NCI-H1930 (cell line): ENCODE measurements at places on chromosomes 1 and 21.

GRCh38 chr21:43909741-43910400 is 44.8 kb downstream of the AGPAT3 start:
- DNase-seq: no peak

GRCh38 chr21:41744028-41744930 is 22.6 kb downstream of the RIPK4 start:
- no peak for DNase-seq

GRCh38 chr1:183914891-183915290 is 110.0 kb downstream of the RGL1 start:
- DNase-seq: no peak

- DNase-seq: no peak
These were observed 130.8 kb downstream of the PGBD5 start for GRCh38 chr1:230295367-230295766.

DNA sequence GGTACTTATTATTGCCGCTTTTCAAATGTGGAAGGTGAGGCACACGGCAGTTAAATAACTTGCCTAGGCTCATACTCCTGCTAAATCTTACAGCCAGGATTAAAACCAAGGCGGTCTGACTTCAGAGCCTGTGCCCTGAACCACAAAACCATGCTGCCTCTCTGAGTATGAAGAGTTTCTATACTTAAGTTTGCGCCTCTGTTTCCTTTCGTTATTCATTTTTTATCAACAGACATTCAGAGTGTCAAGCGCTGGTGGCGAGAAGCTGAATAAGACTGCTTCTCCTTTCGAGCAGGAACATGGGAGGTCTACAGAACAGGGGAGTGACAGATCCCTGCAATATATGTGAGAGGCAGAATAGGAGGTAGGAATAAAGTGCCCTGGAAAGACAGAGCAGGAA is 96.0 kb upstream of the DUSP10 start:
- DNase-seq: no peak

DNA sequence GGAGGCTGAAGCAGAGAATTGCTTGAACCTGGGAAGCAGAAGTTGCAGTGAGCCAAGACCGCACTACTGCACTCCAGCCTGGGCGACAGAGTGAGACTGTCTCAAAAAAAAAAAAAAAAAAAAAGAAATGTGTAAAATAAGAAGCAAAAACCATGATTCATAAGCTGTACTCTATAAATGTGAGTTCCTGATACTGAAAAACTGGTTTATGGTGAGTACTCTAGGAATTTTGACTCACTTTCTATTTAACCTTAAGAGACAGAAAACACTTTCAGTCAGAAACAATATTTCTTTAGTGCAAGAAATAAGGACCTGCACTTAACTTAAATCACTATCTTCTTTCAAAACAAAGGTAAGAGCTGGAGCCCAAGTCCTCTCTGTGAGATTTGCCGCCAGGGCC is 19.9 kb upstream of the POU2F1 start:
- no peak for DNase-seq

GRCh38 chr1:59845091-59845490 is 30.3 kb downstream of the HOOK1 start:
- no peak for DNase-seq

DNA sequence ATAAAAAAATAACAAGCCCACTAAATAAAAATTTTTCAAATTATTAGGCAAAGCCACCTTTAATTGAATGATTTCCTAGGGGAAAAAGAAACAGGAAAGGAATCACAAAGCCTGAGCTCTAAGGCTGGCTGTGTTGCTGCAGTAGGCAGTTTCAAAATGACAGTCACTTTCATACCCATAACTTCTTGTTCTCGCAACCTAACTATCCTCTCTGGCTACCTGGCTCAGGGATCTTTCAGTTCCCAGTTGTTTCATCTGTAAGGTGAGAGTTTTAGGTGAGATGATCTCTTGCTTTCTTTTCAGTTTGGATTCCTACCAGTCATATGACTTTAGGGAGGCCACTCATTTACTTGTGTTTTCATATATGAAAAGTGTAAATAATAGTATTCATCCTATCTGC is 226.1 kb downstream of the ASTN1 start:
- DNase-seq: no peak

- DNase-seq: no peak
These were observed 90.5 kb upstream of the TTC34 start for GRCh38 chr1:2891923-2892448.

GRCh38 chr1:232769733-232770132 is 35.5 kb upstream of the MAP10 start:
- DNase-seq: no peak

- no peak for DNase-seq
These were observed 16.4 kb upstream of the TSPEAR start for GRCh38 chr21:44727757-44728156.

DNA sequence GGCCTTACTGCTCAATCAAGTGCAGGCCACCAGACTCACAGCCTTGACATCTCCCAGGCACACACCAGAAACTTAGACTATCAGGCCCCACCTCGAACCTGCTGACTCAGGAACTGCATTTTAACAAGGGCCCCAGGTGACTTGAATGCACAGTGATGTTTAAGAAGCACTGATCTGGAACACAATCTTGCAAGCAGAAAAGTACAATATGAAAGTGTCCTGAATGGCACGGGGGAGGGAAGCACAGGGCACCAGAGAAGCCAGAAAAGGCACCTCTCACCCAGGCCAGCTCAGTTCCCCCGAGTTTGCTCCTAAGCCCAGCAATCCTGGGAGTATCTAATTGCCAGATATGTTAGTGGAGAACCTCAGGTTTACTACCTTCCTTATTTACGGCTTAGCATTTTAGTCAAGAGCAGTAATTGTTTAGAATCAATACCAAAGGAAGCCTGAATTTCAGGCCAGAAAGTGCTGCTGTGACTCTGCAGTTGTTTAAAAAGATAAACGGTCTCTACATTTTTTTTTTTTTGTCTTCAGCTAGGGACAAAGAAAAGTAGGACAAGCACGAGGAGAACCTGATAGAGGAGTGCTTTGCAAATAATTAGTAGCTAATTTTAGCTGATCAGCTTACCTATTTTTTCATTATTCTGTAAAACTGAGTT is 50.9 kb upstream of the CDC42BPA start:
- DNase-seq: no peak

GRCh38 chr1:117826540-117827078 is 102.8 kb downstream of the GDAP2 start:
- DNase-seq: no peak

GRCh38 chr1:13700521-13701270 is 708 bp downstream of the PRDM2 start:
- no peak for DNase-seq

DNA sequence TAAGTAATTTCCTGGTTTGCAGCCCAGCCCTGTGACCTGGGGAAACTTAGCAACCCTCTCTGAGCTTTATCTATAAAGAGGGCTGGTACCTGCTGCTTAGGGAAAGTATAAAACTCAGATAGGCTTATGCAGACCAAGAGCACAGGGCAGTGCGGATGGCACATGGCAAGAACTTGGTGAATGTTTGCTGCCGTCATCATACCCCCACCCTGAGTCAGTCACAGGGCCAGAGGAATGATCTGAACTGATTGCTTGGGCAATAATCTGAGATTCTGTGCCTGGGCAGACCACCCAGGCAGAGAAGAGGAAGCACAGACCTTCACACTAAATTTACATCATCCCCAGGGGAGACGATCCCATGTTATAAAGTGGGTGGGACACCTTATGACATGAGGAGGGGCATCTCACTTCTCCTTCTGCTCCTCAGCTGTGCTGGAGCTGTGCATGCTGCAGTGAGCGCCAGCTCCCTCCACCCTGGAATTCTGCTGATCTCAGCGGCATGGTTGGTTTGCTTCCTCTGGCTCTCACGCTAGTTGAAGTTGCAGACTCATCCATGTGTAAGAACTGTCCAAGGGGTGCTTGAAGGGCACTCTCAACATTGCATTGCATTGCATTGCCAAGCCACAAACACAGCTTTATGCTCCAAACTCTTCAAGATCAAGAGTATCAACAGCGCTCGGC is 197.1 kb downstream of the AJAP1 start:
- no peak for DNase-seq

GRCh38 chr1:35535243-35535642 is 22.0 kb downstream of the KIAA0319L start:
- DNase-seq: no peak

- DNase-seq: peak; percentile 9
These were observed at the start of gene PLPPR4 for GRCh38 chr1:99264201-99265021. Gene PLPPR4 (plus strand): TSS chr1:99264492. CDS start chr1:99264594, 102 bp downstream.

GRCh38 chr1:2534687-2535441 is 4.8 kb upstream of the HES5 start:
- no peak for DNase-seq

GRCh38 chr1:162177126-162177525 is 107.6 kb downstream of the NOS1AP start:
- DNase-seq: no peak

- DNase-seq: no peak
These were observed 16.0 kb upstream of the MTARC2 start for GRCh38 chr1:220732137-220732536.

- DNase-seq: peak; percentile 6
These were observed 37.9 kb downstream of the FABP3 start for GRCh38 chr1:31335007-31335406.

- no peak for DNase-seq
These were observed 11.0 kb upstream of the TNFRSF8 start for GRCh38 chr1:12052008-12052573.

- DNase-seq: no peak
These were observed 321.7 kb upstream of the PROX1 start for GRCh38 chr1:213666113-213666512.

DNA sequence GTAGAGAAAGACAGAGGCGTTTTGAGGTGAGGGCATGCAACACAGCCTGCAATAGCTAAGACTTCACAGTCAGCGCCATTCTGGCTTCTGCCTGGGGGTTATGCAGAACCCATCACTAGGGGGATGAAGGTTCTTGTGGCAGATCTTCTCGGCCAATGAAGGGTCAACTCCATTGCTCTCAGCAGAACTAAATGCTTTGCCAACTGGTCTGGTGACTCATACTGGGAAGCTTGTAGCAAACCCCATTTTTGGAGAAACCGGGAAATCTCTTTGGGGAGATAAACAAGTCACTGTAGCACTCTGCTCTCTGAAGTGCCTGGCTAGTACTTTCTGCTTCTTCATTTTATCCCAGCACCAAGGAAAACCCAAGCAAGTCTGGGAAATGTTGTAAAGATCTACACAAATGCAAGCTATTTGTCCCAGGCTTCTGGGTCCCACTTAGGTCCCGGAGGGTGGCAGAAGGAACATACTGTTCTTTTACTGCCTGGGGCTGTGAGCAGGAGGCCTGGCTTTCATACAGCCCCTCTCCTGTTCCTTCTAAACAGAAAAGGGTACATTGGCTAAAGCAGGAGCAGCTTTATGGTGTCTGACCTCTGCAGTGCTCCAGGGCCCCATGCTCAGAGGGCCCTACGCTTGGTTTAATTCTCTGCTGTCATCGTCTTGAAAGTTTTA is 28.8 kb downstream of the SHISA4 start:
- DNase-seq: no peak

GRCh38 chr1:6172549-6172948 is 7.6 kb downstream of the CHD5 start:
- DNase-seq: no peak

DNA sequence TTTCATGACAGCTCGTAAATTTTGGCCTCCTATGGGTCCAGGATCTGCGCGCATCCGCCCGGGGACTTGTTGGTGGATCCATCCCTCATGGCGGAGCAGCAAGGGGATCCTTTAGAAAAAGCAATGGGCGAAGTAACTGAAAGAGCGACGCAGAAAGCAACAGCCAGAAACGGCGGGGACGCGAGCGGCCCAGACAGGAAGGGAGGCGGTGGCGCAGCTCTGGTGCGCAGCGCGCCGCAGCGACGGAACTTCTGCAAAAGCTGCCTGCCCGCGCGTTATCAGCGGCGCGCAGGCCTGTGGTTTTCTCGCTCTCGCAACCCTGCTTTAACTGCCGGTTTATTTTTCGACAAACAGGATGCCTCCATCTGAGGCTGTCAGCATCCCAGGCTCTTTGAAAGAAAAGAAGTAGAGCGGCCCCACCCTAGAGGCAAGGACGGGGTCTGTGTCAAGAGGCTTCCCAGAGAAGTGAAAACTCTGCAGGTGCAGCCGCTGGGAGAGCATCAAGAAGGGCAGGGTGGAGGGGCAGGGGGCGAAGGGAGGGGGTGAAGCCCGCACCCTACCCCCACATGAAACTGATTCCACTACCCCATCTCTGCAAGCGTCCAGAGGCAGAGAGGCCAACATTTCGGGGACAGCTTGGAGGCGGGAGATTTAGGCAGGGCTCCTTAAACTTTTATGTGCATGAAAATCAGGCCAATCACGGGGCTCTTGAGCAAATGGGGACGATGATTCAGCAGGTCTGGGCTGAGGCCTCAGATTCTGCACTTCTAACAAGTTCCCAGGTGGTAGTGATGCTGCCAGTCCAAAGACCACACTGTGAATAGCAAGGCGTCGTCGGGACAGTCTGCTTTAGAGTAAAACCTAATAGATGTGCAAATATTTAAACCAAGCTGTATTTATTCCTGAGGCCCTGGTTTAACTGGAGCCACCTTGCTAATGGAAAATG is 22.2 kb downstream of the RUNX1 start:
- DNase-seq: no peak

DNA sequence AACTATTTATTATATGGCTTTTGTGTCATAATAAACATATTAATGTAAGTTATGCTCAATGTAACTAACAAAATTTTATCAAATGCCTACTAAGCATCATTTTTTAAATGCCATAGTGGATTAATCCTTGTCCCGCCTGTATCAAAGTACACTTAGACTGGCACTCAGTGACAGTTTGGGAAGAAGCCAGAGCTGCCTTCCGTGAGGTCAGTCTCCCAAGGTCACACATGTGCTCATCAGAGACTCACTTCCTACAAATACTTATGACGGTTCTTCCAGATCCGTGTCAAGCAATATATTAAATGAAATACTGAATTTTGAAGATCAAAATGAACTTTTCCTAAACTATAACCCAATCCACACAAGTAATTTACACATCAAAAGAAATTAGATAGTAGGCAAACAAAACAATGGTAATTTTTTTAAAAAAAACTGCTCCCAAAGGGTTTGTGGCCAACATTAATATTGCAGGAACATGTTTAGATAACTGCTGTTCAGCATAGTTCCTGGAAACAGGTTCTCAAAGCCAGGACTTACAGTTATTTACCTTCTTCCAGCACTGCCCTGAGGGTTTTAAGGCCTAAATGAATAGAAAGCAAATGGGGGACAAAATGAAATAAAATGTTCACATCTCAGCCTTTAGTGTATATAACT is 27.2 kb downstream of the WLS start:
- no peak for DNase-seq

DNA sequence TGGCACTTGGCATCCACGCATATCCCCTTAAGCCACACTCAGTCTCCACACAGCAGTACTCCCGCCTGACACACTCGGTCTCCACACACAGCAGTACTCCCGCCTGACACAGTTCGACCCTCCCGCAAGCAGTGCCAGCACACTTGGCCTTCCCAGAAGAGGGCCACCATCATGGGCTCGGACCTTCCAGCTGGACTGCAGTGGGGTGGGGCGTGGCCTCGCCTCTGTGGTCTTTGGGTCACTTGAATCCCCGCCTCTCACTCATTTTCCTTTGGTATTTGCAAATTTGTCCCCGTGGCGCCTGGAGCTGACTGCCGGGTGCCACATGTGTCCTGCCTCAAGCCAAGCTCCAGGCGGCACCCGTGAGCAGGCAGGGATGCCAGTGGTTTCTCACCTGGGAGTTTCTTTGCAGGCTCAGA is 63.7 kb downstream of the FAAP20 start:
- DNase-seq: no peak

- DNase-seq: no peak
These were observed 600 bp downstream of the ASTN1 start for GRCh38 chr1:177163844-177164379.

GRCh38 chr1:45001011-45001481 is 10.1 kb downstream of the HECTD3 start:
- DNase-seq: no peak
